Fibroblast of villous mesenchyme (primary cell): ENCODE measurements at places on chromosomes 11 and 22. TPM values are rescaled to one million over a fixed set of nuclear protein-coding genes. Genes with fewer than 3 reads are reported as not detected.

DNA sequence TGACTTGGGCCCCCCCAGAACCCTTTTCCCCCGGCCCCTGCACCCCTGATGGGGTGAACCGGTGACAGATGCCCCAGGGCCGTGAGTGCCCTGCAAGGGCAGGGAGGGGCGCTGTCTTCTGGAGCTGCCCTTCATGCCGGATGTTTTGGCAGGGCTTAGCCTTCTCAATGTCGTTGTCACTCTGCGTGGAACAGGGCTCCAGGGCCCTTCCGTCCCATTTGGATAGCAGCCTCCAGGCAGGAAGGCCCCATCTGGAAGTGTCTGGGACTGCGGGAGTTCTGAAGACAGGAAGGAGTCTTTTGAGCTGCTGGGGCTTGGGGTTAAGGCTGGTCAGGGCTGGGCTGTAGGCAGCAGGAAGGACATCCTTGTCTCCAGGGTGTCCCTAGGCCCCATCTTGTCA is 4.6 kb downstream of the FRMD8 start:
- peak; percentile 61 for DNase-seq

- peak; percentile 18 for DNase-seq
Observed at GRCh38 chr22:26484360-26484706, 656 bp downstream of the SRRD start.

The CELSR1 gene
- total RNA-seq = 0.64 and 1.7 TPM in 2 replicates

DNA sequence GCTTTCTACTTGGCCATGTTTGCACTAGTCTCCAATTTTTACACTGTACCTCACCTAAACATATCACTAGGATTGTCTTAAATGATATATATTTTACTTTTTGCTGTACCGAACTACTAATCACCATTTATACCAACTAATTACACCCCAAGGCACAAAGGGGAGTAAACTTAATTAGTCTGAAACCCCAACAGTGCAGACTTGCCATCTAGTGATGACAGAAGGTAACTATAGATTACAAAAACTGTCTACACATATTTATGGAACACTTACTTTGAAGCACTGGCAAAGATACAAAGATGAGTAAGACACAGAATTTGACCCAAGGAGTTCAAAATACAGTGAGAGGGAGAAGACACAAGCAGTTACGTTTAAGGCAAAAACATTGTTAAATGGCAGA is 139.7 kb downstream of the CNTN5 start:
- no peak for DNase-seq

The MUC5AC gene
- total RNA-seq = not detected in 2 replicates

DNA sequence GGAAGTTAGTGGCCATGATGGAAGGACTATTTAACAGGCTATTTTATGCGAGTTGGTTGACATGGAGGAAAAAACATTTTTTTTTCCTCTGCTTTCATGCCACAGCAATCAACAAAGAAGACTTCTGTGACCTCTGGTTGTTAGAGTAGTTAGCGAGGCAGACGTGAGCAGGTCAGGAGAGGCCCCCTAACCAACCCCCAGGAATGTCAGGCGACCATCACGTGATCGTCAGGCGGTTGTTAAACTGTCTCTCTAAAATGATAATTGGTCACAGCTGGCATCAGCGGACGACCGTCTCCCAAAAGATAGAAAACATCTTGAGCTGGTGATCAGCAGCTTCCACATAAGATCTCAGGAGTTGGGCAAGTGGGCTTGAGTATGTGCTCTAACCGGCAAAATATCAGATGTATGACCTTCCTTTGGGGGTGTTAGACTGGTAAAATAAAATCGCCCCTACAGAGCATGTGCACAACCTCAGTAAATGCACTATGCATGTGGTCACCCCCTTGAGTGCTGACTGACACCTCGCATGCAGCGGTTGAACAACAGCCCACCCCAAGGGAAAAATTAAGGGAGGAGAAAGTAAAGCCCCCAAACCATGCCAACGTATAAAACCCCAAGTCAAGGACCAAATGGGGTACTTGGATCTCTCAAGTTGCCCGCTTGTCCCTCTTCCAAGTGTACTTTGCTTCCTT is 20.9 kb upstream of the NARS2 start:
- DNase-seq = peak; percentile 95

GRCh38 chr22:27801616-27802345 is at the start of gene MN1:
TSS of gene MN1 (minus strand) at chr22:27801756. CDS start at chr22:27800543, 1,213 bp downstream.
- peak; percentile 49 for DNase-seq

The HPS4 gene
- 28.0 and 28.1 TPM in 2 replicates for total RNA-seq

The CABP2 gene
- total RNA-seq = not detected in 2 replicates

The PLET1 gene
- not detected in 2 replicates for total RNA-seq

DNA sequence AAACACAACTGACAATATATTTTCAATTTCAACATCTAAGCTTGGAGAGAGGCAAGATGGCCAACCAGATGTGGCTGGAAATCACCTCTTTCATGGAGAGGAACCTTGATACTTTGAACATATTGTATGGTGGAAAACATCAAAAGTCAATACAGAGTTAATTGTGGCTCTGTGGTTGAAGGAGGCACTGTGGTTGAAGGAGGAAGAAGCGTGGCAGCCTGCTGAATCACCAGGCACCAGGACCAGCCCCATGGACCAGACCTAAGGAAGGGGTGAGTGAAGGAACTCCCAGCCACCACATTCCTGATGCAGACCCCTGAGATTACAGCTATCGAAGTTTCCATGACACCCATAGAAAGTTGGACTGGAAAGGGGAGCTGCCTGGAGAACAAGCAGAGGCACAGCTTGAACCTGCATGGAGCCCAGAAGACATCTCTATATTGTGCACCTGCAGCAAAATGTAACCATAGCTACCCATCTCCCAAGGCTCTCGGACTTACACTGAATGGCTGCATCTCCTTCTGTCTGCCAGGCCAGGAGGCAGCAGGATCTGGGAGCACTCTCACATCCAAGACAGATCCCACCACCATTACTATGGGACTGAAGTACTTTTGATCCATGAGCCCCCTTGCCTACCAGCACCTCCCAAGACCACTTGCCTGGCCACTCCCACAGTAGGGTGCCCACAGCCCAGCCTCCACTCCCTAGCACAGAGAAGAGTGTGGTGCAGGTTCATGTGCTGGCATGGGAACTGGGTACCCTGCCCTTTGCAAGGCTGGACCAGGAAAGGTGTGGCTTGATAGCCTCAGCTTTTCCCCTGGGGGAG is 79.8 kb upstream of the SC5D start:
- DNase-seq = no peak

The OR8D4 gene
- total RNA-seq = not detected in 2 replicates

DNA sequence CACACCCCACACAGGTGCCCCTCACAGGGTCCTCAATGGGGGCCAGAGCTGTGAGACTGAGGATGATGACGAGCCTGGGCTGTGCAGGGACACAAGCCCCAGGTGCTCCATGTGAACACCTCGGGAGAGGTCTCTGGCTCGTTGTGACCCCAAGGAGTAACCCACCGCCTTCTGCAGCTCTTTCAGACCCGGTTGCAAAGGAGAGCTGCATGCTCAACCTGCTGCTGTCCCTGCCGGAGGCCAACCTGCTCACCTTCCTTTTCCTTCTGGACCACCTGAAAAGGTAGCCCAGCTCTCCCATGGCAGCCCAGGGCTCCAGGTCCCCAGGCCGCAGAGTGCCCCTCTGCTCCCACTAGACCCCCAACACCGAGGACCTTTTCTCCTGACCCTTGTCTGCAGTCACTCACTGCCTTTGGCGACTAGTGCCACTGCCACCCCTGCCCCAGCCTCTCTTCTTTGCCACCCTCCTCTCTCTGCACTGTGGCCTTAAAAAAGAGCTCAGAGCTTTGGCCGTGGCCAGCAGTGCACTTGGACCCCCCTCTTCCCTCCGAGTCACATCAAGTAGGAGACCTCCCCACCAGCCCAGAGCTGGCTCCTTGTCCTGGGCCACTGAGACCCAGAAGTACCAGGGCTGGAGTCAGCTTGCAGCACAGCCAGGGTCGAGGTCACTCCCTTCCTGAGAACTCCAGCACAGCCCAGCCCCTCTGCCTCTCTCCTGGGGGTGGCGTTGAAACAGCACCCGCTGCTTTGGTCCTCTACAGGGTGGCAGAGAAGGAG is 133.7 kb downstream of the BCR start:
- DNase-seq = no peak

- no peak for DNase-seq
Observed at GRCh38 chr11:19268909-19269308, 28.2 kb upstream of the E2F8 start.

DNA sequence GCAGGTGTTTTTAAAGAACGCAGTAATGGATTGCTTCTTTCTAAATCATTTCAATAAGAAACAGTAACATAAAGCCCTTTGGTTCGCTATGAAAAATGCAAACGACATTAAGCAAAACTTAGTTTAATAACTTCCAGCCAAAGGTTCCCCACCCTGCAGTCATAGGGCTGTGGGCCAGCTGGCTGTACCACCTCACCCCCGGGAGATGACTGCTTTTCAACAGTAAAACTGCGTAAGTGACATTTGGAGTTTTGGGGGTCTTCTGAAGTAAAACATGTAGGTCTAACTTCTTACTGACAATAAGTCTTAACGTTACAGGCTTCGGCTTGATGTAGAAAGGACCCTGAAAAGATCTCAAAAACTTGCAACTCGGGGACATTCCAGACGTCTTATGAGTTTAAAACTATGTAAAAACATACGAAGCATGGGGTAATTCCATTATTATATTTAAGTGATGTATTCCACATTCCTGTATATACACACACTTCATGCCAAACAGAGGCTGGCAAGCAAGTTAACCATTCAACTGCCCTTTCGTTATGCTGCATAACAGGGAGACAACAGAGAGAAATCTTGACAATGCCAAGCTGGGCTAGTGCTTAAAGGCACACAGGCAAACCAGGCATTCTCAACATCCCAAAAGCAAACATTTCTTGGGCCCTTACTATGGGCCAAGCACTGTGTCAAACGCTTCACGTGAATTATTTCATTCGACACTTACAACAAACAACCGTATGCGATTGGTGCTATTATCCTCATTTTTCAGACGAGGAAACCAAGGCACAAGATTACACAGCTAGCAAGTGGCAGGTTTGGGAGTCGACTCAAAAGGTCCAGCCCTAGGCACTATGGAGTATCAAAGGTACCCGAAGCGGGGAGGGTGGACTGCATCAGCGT is 1.2 kb downstream of the MRTFA start:
- peak; percentile 30 for DNase-seq
